ENCODE measurements at places on chromosomes 11 and 22. TPM values are rescaled to one million over a fixed set of nuclear protein-coding genes. Genes with fewer than 3 reads are reported as not detected.

The TRMT2A gene
- total RNA-seq: 30.6 TPM

The RIN1 gene
- total RNA-seq: 22.7 TPM

The NXPE4 gene
- not detected for total RNA-seq

The CHID1 gene
- 48.3 TPM for total RNA-seq

The SYNGR1 gene
- 4.8 TPM for total RNA-seq

The C11orf98 gene
- 26.1 TPM for total RNA-seq

The ARHGEF17 gene
- 39.6 TPM for total RNA-seq

The ARHGAP20 gene
- total RNA-seq: 10.3 TPM

The GNAZ gene
- total RNA-seq: 4.3 TPM

The MRGPRX3 gene
- total RNA-seq: not detected

The TRIM6 gene
- 9.4 TPM for total RNA-seq

The HPS5 gene
- 49.5 TPM for total RNA-seq

The CELF1 gene
- 98.0 TPM for total RNA-seq

The KRTAP5-11 gene
- not detected for total RNA-seq

The OR2AT4 gene
- total RNA-seq: not detected

The KLHDC7B gene
- total RNA-seq: 0.13 TPM

The APOL5 gene
- not detected for total RNA-seq

The ELF5 gene
- total RNA-seq: not detected

The CCDC87 gene
- 0.76 TPM for total RNA-seq

The WNT7B gene
- not detected for total RNA-seq

The CHADL gene
- total RNA-seq: 1.5 TPM

The VSIG10L2 gene
- total RNA-seq: 0.39 TPM

The NOX4 gene
- total RNA-seq: 0.13 TPM

The BIRC3 gene
- 3.3 TPM for total RNA-seq

The FAM180B gene
- 0.26 TPM for total RNA-seq

The OSBP gene
- total RNA-seq: 38.8 TPM

The JAML gene
- total RNA-seq: not detected

The FZD4 gene
- total RNA-seq: 29.6 TPM

The EHF gene
- total RNA-seq: under 0.01 TPM

The SERPING1 gene
- 19.6 TPM for total RNA-seq

The SCARF2 gene
- total RNA-seq: 19.0 TPM

The SYT12 gene
- 3.6 TPM for total RNA-seq

The SF1 gene
- total RNA-seq: 110 TPM

The IZUMO1R gene
- total RNA-seq: not detected

The FOSL1 gene
- 13.1 TPM for total RNA-seq

The RIMBP3C gene
- total RNA-seq: 0.32 TPM

The NCAM1 gene
- 1.4 TPM for total RNA-seq

All from articular chondrocyte of knee joint (primary cell).